ENCODE measurements at places on chromosomes 13 and 19.

DNA sequence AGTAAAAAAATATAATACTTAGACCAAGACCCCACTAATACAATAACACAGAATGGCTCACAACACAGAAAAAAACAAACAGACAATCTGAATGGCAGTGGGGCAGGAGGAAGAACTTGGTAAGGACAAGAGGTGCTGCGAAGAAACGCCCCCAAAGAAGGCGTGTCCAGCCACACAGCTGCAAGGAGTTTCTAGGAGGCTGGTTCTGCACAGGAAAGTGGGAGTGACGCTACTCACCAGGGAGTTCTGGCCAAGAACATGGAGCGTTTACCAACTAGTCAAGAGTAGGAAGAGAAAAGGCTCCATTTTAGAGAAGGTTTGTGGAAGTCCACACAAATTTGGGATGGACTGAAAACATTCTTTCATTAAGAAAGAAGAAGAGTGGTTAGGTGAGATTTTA lies 95.3 kb upstream of the SLC15A1 start:
- no peak for DNase-seq

GRCh38 chr19:5628461-5628860 lies 5.6 kb downstream of the SAFB start:
- DNase-seq: no peak

- DNase-seq: no peak
Measured at GRCh38 chr13:41740479-41740878, 220.4 kb downstream of the VWA8 start.

DNA sequence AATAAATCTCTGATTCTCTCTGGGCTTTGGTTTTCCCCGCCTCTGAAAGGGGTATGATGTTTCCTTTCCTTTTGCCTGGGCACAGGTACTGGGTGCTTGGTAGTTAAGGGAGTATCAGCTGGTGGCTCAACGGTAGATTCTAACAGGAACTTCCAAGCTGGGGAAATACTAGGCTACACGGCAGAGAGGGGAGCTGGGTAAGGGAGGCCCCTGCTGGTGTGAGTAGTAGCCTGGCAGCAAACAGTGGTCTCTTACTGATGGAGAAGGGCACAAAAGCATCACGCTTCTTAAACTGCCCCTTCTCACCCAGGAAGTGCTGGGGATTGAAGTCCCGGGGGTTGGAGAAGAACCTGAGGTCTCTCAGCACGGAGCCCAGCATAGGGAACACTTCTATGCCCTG lies 26.9 kb upstream of the CYP2A7 start:
- no peak for DNase-seq

- no peak for DNase-seq
Measured at GRCh38 chr13:52847682-52848432, 583 bp downstream of the PCDH8 start.

Data from activated B cell treated with CpG ODN at 0.5 μM for 24 hours (primary cell).